NCI-H2107 (cell line): ENCODE measurements at places on chromosomes 3 and 15.

DNA sequence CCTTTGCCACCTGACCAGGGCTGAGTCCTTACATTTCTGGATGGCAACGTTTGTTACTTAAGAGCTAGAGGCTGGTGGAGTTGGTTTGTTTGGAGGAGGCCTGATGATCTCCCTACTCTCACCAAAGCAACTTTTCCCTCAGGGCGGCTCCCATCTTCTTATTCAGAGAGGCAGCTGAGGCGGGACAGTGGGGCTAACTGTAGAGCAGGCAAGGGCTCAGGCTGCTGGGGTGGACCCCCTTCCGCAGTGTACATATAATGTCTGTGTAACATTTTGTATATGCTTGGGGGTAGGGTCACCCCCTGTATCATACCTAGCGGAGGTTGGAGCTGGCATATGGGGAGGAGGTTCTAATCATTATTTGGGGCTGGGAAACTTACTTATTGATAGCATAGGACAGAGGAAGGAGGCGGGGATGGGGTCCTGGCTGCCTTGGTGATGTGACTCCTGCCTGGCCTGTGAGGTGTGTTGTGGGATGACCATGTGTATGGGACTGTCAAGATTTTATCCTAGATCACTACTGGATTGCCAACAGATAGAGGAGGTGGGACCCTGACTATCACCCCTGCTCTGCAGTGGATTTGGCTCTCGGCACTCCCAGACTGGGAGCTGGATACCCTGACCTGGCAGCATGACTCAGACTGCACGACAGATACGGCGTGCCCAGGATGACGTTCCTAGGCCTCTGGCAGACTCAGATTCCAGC lies 52.5 kb upstream of the UBE2Q2 start:
- DNase-seq = no peak

DNA sequence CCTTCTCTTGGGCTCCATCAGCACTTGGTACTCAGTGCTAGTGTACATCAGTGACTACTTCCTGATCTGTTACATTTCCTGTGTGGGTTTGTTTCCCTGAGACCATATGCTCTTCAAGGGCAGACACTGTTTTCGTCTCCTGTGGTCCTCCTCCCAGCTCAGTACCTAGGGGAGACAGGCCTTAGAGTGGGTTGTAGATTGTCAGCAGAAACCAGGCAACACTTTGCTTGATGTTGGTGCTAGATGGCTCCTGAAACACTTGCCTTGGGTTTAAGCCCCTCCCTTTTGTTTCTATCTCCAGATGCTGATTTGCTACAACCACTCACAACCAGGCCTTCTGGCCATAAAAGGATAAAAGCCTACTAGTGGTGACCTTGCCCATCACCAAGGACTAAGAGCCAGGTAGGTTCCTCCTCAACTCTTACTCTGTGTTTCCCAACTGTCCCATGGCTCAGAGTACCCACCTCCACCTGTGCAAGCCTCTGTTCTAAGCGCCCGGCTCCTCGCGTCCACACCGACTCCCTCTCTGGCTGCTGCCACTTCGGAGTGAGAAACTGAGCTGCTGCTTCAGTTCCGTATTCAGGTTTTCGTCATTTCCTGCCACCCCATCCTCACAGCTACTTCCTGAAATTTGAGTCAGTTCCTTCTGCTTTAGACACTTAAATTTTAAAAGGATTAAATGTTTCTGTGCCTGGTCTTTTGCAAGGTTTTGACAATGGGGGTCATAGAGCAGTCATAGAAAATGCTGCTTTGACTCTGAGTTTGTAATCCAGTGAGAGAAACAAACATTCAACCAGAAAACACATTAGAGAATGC lies at the start of gene HCLS1:
Gene HCLS1, minus strand, starts transcription at position 548 of the 816 bp plus-strand sequence. CDS start 2,556 bp downstream, outside the sequence.
- DNase-seq = no peak

GRCh38 chr3:171011109-171011872 lies 15.2 kb downstream of the SLC2A2 start:
- no peak for DNase-seq

- no peak for DNase-seq
Observed at GRCh38 chr15:38424101-38424552, 29.8 kb upstream of the FAM98B start.

GRCh38 chr3:53196575-53197407 lies 35.8 kb downstream of the PRKCD start:
- DNase-seq = no peak

- DNase-seq = no peak
Observed at GRCh38 chr15:27595211-27595610, 503.9 kb downstream of the OCA2 start.

- no peak for DNase-seq
Observed at GRCh38 chr3:59506191-59506590, 456.4 kb upstream of the CFAP20DC start.
